ENCODE measurements at places on chromosomes 13 and 19.

DNA sequence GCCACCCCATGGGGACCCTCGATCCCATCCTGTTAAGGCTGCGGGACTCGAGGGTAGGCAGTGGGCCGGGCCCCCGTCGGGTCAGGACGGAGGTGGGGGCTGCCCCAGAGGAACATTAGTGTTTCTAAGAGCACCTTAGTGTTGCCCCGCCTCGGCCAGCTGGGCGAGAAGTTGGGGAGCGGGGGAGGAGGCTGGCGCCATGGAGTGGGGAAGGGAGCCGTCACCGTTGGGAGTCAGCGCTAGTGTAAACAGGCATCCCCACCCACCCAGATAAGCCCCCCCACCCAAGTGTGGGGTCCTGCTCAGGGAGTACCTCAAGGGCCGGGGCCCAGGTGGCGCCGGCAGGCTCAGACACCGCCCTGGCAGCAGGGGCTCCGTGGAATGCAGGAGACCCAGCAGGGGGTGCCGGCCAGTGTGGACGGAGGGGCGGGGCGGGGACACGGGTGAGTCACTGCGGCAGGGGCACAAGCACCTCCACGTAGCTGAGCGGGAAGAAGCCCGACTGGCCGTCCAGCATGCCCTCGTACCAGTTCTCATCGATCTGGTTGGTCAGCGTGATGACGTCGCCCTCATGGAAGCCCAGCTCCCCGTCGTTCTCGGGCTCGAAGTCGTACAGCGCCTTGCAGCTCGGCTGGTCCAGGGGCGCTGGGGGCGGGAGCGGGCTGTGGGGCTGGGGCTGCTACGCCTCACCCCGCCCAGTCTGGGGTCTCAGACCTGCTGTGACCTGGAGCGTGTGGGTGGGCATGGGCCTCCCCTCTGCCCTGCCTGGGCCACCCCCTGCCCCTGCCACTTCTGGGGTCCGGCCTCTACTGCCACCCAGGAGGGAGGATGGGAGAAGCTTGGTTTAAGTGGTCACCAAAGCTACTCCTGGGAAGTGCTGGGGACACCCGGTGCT is 18.0 kb downstream of the MPND start:
- no peak for DNase-seq

- DNase-seq, result peak; percentile 82
Measured at GRCh38 chr13:78383071-78383484, 220.3 kb downstream of the POU4F1 start.

DNA sequence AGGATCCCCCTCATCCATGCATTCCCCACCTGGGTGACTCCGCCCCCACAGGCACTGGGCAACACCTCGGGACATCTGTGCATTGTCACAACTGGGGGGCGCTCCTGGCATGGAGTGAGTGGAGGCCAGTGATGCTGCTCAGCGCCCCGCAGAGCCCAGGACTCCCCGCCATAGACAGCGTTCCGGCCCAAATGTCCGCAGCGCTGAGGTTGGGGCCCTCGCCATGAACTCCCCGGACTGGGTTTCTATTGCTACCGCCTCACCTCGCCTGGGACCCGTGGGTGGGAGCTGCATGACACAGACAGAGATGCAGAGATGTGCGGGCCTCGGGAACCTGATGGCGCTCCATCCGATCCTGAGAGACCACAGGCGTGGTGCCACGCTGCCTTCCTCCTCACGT is 4.6 kb downstream of the FZR1 start:
- DNase-seq, result no peak

- no peak for DNase-seq
Measured at GRCh38 chr19:583198-583967, 6.3 kb upstream of the HCN2 start.

DNA sequence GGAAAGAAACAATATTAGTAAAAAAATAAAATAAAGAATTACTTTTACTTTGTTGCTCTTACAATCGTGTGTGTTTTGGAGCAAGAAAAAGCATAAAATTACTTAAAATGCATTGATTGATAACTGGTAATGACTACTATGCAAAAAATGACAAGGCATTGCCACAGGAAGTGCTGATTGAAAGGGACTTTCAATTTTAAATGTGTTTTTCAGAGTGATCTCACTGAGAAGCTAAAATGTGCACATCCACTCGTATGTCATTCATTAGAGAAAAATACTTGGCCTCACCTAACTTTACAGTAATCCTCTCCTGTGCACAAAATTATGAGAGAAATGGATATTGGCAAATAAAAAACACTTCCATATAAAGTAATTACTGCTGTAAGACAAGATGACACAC is 934.9 kb downstream of the SLITRK6 start:
- DNase-seq, result no peak

Data from spinal cord (tissue), 10 donors.